ENCODE measurements at places on chromosomes 13 and 19.

DNA sequence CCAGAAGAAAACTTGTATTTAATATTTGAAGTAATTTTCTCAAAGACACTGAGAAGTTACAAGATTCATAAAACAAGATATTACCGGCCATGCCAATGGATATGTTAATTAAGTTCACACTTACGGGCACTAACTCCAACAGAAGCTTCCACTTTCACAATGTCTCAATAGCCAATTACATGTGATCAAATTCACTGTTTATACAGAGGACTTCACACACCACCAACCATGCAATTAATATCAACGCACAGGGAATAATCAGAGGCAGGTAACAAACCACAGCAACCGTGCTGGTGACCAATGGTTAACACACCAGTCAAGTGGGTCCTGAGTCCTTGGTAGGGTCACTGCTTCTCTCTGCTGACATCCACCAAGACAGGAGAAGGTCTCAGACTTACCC, 5.9 kb upstream of the ACOD1 start:
- DNase-seq = no peak

- DNase-seq = no peak
Observed at GRCh38 chr13:26834646-26835045, 74.1 kb upstream of the GPR12 start.

GRCh38 chr13:52009946-52010345, 1.3 kb downstream of the ATP7B start:
- DNase-seq = no peak

- DNase-seq = no peak
Observed at GRCh38 chr19:3625996-3626472, 556 bp downstream of the CACTIN start.

DNA sequence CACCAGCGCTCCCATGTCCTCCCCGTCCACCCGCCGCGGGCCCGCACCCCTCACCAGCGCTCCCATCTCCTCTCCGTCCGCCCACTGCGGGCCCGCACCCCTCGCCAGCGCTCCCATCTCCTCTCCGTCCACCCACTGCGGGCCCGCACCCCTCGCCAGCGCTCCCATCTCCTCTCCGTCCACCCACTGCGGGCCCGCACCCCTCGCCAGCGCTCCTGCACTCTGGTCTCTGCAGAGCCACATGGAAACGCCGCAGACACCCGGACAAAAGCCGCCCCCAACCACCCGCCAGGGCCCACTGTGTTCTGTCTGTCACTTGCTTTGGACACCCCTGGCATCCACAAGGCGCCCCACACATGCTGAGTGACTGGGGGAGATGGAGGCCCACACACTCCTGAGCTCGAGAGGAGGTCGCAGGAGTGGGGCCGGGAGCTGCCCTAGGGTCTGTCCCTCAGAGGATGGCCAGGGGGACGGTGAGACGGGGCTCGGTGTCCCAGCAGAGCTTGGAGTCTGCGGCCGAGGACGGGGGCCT, 7.4 kb downstream of the CFD start:
- no peak for DNase-seq

DNA sequence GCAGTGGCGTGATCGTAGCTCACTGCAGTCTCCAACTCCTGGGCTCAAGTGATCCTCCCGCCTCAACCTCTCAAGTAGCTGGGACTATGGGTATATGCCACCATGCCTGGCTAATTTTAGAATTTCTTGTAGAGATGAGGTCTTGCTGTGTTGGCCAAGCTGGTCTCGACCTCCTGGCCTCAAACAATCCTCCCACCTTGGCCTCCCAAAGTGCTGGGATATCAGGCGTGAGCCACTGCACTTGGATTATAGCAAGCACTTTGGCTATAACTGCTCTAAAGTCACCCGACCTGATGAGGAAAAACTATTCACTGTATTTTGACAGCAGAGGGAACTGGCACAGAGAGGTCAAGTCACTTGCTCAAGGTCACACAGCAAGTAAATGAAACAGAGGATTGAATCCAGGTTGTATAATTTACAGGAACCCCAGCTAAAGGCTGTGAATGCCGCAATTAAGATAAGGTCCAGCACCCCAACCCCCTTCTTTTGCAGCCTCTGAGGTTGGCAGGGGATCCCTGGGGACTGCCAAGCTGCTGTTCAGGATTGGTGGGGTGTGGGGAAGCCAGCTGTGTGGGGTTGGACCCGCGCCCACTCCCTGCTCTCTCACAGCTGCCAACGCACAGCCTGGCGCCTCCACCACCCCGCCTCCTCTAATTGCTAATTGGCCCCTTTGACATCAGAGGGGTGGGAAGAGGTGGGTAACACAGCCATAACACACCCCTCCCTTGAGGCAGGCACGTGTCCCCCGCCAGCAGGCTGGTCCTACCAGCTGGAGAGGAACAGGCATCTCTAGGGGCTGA, 6.0 kb downstream of the TMIGD2 start:
- DNase-seq = no peak

- DNase-seq = no peak
Observed at GRCh38 chr19:43700395-43701000, 15.4 kb upstream of the IRGC start.

DNA sequence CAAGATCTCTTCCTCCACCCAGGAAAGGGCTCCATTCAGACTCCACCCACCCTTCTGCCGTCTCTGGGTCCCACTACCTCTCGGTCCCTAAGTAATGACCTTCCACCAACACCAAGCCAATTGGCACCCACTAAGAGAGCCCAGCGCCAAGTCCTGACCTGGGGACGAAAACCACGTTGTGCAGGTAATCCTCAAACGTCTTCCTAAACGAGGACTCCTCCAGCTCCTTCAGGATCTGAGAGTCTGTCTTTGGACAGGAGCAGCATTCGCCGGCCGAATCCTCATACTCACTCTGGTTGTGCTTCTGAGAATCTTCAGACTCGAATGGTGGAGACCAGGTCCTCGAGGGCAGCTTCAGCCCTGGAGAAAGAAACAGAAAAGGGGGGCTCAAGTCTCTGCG, 83.1 kb downstream of the ZNF557 start:
- DNase-seq = no peak

- DNase-seq = no peak
Observed at GRCh38 chr13:104314926-104315535, 1248.8 kb upstream of the SLC10A2 start.

DNA sequence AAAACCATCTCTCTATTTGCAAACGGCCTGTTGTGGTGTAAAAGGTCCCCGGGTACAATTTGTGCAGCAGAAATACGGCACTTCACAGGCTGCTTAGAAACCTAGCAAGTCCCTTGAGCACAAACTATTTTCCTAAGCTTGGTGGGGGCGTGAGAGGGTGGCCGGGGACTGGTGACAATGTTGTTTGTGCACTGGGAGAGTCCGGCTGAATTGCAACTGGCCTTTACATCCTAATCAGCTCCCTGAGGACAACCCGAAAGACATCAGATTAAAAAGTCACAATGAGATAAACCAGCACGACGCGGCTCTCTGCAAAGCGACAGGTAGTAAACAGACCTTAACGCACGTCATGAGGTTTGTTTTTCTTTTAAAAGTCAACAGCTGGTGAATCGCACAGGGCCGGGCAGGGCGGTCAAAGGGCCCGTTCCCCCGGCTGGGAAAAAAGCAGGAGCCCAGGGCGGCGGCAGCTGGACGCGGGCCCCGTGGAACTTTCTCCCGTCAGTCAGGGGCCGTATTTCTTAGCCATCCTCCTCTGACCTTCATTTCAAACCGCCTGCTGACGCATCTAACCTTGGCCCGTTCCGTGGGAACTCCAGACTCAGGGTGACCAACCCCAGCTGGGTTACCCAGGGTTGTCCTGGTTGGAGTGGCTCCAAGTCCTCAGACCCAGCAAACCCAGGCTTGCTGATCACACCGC, 112.3 kb downstream of the GADD45B start:
- no peak for DNase-seq

GRCh38 chr19:41740415-41741243, 14.7 kb upstream of the CEACAM6 start:
- no peak for DNase-seq

- no peak for DNase-seq
Observed at GRCh38 chr13:26968431-26969341, 202.9 kb downstream of the USP12 start.

Data from activated T-cell treated with anti-CD3 and anti-CD28 coated beads for 4 hours (primary cell).